ENCODE measurements at places on chromosomes 12 and 14. TPM values are rescaled to one million over a fixed set of nuclear protein-coding genes. Genes with fewer than 3 reads are reported as not detected.
A peak's percentile ranks its signal among the peaks of the same experiment; 100 is the strongest.

GRCh38 chr12:127599436-127599835, 667.5 kb upstream of the TMEM132C start:
- no peaks in the 10 kb centered on the region for H3K4me1 ChIP-seq
- no peak for DNase-seq
- no peaks in the 10 kb centered on the region for H3K27me3 ChIP-seq
- H3K36me3 ChIP-seq, result no peaks in the 10 kb centered on the region
- no peak overlapping the region for H3K4me3 ChIP-seq

ACRBP gene
- total RNA-seq, result 5.9 TPM

- no peaks in the 10 kb centered on the region for H3K36me3 ChIP-seq
- H3K27ac ChIP-seq, result no peak overlapping the region
- H3K27me3 ChIP-seq, result no peaks in the 10 kb centered on the region
These were observed 29.7 kb upstream of the PAPLN start for GRCh38 chr14:73207615-73208014.

- no peaks in the 10 kb centered on the region for H3K27me3 ChIP-seq
- no peaks in the 10 kb centered on the region for H3K4me1 ChIP-seq
- H3K4me3 ChIP-seq, result no peak overlapping the region
- H3K36me3 ChIP-seq, result no peaks in the 10 kb centered on the region
These were observed 21.7 kb upstream of the GPATCH2L start for GRCh38 chr14:76129851-76130576.

DNA sequence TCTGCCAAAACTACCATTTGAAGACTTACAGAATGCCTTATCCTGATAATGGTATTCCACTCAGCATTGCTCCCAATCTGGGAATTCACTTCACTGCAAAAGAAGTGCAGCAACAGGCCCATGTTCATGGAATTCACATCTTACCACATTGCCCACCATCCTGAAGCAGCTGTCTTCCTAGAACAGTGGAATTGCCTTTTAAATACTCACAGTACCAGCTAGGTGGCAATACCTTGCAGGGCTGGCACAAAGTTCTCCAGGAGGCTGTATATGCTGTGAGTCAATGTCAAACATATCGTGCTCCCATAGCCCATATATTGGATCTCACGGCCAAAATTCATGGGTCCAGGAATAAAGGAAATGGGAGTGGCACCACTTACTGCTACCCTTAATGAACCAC, 83.8 kb upstream of the PLEKHG7 start:
- H3K27ac ChIP-seq, result no peak overlapping the region
- no peak for DNase-seq
- no peak overlapping the region for H3K4me3 ChIP-seq

GRCh38 chr12:53892762-53893395, 45.8 kb upstream of the HOXC13 start:
- no peaks in the 10 kb centered on the region for H3K27me3 ChIP-seq
- no peak for DNase-seq
- H3K4me3 ChIP-seq, result no peak overlapping the region
- H3K4me1 ChIP-seq, result no peaks in the 10 kb centered on the region

- peaks cover 4% of the 10 kb centered on the region for H3K4me1 ChIP-seq
- H3K27ac ChIP-seq, result peak overlapping the region; percentile 34
- H3K36me3 ChIP-seq, result no peaks in the 10 kb centered on the region
- H3K27me3 ChIP-seq, result no peaks in the 10 kb centered on the region
- DNase-seq, result peak; percentile 33
- H3K4me3 ChIP-seq, result no peak overlapping the region
These were observed 113.4 kb upstream of the PELI2 start for GRCh38 chr14:56004786-56005185.

DNA sequence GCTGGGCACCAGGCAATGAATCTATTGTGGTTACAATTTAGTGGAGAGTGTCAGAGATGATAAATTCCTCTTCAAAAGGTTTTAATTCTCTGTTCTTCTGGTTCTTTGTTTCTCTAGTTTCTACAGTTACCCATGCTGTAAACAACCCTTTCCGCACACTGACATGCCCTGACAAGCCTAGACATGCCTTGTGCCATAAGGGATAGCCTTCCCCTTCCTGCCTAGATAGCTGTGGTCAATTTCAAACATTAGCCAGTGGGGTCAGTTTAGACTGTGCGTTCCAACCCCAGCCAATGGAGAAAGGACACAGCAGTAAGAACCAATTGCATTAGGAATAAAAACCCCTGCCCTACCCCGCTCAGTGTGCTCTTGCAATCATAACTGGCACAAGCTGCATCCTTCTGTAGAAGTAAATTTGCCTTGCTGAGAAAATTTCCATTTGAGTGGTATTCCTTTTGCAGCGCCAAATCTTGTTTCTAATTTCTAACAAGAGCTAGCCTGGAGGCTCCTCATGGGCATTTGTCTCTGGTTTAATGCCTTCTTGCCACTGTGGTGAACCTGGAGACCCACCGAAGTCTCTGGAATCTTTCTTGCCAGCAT, 6.4 kb downstream of the EDDM3A start:
- H3K27ac ChIP-seq, result no peak overlapping the region
- no peaks in the 10 kb centered on the region for H3K36me3 ChIP-seq
- H3K4me1 ChIP-seq, result peaks cover 10% of the 10 kb centered on the region
- H3K27me3 ChIP-seq, result no peaks in the 10 kb centered on the region
- no peak overlapping the region for H3K4me3 ChIP-seq

GRIP1 gene
- total RNA-seq, result 17.8 TPM

NYNRIN gene
- total RNA-seq, result 7.5 TPM

DNA sequence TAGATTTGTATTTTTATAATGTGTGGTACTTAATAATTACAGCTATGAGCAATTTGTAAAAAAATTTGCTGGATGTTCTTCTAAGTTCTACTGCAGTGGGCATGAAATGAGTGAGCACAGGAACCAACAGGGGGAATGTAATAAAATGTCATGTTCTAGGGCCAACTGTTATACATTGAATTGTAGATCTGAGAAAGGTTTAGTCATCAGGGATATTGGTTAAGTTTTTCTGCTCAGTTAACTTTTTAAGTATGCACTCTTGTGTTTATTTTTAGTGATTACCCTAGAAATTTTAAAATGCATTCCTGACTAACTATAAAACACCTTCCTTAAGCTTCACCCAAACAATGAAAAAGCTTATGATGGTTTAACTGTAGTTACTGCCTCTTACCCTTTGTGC, 101.8 kb downstream of the CAND1 start:
- H3K27me3 ChIP-seq, result no peaks in the 10 kb centered on the region
- no peaks in the 10 kb centered on the region for H3K36me3 ChIP-seq
- DNase-seq, result no peak
- H3K27ac ChIP-seq, result no peak overlapping the region

DNA sequence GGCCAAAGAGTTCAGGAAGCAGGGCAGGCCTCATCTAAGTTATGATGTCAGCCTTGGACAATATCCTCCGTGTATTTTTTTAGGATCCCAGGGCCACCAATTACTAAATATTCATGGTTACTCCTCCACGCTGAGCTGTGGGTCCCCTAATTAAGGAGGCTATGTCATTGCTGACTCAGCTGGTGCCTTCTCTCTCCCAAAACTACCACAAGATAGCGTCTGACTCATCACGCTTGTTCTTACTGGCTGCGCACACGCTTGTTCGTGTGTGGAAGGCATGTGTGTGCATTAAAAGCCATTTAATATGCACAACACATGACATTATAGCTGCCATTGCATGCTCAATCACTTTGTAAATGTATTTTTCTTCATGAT, 78.3 kb downstream of the GSC start:
- no peaks in the 10 kb centered on the region for H3K36me3 ChIP-seq
- no peak overlapping the region for H3K27ac ChIP-seq
- peaks cover 6% of the 10 kb centered on the region for H3K4me1 ChIP-seq
- no peak for DNase-seq
- no peaks in the 10 kb centered on the region for H3K27me3 ChIP-seq
- H3K4me3 ChIP-seq, result no peak overlapping the region

GRCh38 chr14:68672609-68673285, 120.1 kb downstream of the ZFP36L1 start:
- no peak overlapping the region for H3K4me3 ChIP-seq
- H3K4me1 ChIP-seq, result peaks cover 54% of the 10 kb centered on the region
- no peaks in the 10 kb centered on the region for H3K36me3 ChIP-seq

DNA sequence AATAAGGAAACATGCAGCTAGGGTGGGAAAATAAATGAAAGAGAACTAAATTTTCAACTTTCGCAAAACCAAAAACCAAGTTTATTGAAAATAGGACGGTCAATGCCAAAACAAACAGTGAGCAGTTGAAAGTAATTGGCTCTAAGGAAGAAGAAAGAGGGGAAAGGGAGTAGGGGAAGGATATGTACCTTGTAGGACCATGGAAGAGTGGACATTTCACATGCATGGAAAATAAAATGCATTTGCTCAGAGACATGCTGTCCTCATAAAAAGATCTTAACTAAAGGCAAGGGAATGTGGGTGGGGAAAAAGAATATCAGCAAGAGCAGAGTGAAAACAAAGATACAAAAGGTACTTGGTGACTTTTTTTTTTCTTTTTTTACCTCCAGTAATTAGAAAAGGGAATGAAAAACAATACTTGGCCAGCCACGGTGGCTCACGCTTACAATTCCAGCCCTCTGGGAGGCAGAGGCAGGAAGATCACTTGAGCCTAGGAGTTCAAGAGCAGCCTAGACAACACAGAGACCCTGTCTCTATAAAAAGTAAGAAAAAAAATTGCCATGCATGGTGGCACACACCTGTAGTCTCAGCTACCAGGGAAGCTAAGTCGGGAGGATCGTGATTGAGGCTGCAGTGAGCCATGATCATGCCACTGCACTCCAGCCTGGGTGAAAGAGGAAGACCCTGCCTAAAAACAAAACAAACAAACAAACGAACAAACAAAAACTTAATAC, 6.6 kb downstream of the TXNDC16 start:
- H3K36me3 ChIP-seq, result no peaks in the 10 kb centered on the region
- H3K4me1 ChIP-seq, result peaks cover 13% of the 10 kb centered on the region
- H3K27me3 ChIP-seq, result no peaks in the 10 kb centered on the region
- no peak for DNase-seq
- H3K27ac ChIP-seq, result no peak overlapping the region

BEGAIN gene
- total RNA-seq, result 28.7 TPM

SLC6A15 gene
- total RNA-seq, result not detected

GPRC5D gene
- not detected for total RNA-seq

KCNC2 gene
- total RNA-seq, result not detected

DNA sequence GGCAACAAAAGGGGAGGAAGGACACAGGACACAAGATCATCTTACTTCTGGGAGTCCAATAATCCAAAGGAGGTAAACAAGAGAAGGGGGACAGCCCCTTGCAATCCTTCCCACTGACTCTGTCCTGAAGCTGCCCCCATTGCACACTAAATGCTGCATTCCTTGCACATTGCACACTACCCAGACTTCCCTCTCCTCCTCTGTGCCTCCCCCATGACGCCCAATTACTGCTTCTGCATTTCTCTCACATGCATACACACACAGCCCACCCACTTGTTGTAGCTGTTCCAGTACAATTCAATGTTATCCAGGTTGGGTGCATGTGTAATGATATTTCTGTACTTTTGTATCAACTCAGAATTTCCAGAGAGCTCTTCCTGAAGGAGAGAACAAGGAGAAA, 5.5 kb downstream of the NDRG2 start:
- H3K4me3 ChIP-seq, result no peak overlapping the region
- no peak for DNase-seq
- peaks cover 24% of the 10 kb centered on the region for H3K4me1 ChIP-seq
- H3K27me3 ChIP-seq, result no peaks in the 10 kb centered on the region
- no peak overlapping the region for H3K27ac ChIP-seq
- peaks cover 18% of the 10 kb centered on the region for H3K36me3 ChIP-seq

ST8SIA1 gene
- under 0.01 TPM for total RNA-seq

GRCh38 chr14:90489916-90490719, 93.3 kb downstream of the CALM1 start:
- H3K27me3 ChIP-seq, result no peaks in the 10 kb centered on the region
- peaks cover 6% of the 10 kb centered on the region for H3K4me1 ChIP-seq
- no peak overlapping the region for H3K4me3 ChIP-seq
- no peak overlapping the region for H3K27ac ChIP-seq
- no peak for DNase-seq

TMPO gene
- 84.7 TPM for total RNA-seq

PTPRR gene
- 0.78 TPM for total RNA-seq

DNA sequence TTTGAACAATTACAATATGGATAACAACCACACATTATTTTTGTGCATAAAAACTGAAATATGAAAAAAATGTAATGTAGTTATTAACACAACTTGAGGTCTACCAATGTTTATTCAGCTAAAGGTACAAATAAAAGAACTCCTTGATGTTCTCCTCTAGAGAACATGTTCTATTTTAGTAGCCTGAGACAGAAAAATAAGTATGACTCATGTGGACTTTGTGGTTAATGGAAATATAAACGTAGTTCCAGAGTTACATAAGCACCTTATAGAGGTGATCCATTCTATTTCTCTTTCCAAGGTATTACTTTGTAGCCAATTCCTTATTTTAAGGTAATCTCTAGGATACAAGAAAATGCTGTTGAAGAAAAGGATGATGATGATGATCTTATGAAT, 25.7 kb downstream of the ALKBH1 start:
- peaks cover 18% of the 10 kb centered on the region for H3K4me1 ChIP-seq
- no peaks in the 10 kb centered on the region for H3K27me3 ChIP-seq
- no peak for DNase-seq
- no peak overlapping the region for H3K4me3 ChIP-seq

B4GALNT3 gene
- 4.0 TPM for total RNA-seq

DNA sequence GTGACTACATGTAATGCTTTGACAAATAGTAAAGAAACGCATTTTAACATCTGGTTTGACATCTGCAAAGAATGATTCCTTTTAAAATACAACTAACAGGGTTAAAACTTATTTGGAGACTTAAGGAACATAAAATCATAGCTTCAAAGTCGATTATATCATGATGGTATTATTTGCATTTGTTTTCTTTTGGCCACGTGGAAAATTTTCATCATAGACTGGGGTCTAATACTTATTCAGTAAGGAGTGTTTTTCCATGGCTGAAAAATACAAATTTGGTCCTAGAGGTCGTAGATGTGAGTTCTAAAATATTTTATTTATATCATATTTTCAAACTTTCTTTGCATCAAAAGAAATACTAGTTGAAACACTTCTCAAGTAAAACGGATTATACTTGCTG, 31.5 kb upstream of the LMNTD1 start:
- no peaks in the 10 kb centered on the region for H3K27me3 ChIP-seq
- no peaks in the 10 kb centered on the region for H3K36me3 ChIP-seq
- no peak overlapping the region for H3K27ac ChIP-seq

- no peak overlapping the region for H3K4me3 ChIP-seq
- no peaks in the 10 kb centered on the region for H3K36me3 ChIP-seq
- peaks cover 73% of the 10 kb centered on the region for H3K4me1 ChIP-seq
- no peak for DNase-seq
These were observed 4.0 kb downstream of the CRIP2 start for GRCh38 chr14:105478398-105479251.

- H3K4me3 ChIP-seq, result no peak overlapping the region
- no peaks in the 10 kb centered on the region for H3K4me1 ChIP-seq
- no peak overlapping the region for H3K27ac ChIP-seq
- H3K36me3 ChIP-seq, result no peaks in the 10 kb centered on the region
- no peak for DNase-seq
- no peaks in the 10 kb centered on the region for H3K27me3 ChIP-seq
These were observed 276.3 kb downstream of the CPNE8 start for GRCh38 chr12:38629064-38629463.

- peaks cover 53% of the 10 kb centered on the region for H3K4me1 ChIP-seq
- no peak overlapping the region for H3K4me3 ChIP-seq
- peak; percentile 56 for DNase-seq
- no peaks in the 10 kb centered on the region for H3K36me3 ChIP-seq
- H3K27ac ChIP-seq, result peak overlapping the region; percentile 76
These were observed 1.6 kb downstream of the IRAK4 start for GRCh38 chr12:43760396-43760795.

GRCh38 chr14:23123419-23123818, 4.4 kb upstream of the CEBPE start:
- no peak overlapping the region for H3K4me3 ChIP-seq
- DNase-seq, result peak; percentile 90
- peak overlapping the region; percentile 19 for H3K27ac ChIP-seq
- no peaks in the 10 kb centered on the region for H3K36me3 ChIP-seq
- no peaks in the 10 kb centered on the region for H3K27me3 ChIP-seq
- peaks cover 9% of the 10 kb centered on the region for H3K4me1 ChIP-seq

- peaks cover 4% of the 10 kb centered on the region for H3K4me1 ChIP-seq
- H3K27me3 ChIP-seq, result no peaks in the 10 kb centered on the region
- H3K4me3 ChIP-seq, result no peak overlapping the region
These were observed 82.1 kb upstream of the BDKRB2 start for GRCh38 chr14:96122496-96122895.

Measured in body of pancreas (tissue), 4 donors.